ENCODE measurements at places on chromosomes 3 and 15.
A peak's percentile ranks its signal among the peaks of the same experiment; 100 is the strongest.

DNA sequence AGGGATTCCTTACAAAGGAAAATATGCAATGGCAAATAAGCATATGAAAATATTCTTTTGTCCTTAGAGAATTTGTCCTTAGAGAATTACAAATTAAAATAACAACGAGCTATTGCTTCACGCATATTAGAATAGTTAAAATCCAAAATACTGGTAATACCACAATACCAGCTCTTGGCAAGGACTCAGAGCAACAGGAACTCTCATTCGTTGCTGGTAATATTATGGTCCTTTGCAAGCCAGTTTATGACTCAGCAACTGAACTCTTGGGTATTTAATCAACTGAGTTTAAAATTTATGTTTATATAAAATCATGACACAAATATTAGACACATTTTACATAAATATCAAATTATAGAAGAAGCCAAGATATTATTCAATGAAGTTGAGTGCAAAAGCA, 1730.4 kb downstream of the SI start:
- DNase-seq: no peak

DNA sequence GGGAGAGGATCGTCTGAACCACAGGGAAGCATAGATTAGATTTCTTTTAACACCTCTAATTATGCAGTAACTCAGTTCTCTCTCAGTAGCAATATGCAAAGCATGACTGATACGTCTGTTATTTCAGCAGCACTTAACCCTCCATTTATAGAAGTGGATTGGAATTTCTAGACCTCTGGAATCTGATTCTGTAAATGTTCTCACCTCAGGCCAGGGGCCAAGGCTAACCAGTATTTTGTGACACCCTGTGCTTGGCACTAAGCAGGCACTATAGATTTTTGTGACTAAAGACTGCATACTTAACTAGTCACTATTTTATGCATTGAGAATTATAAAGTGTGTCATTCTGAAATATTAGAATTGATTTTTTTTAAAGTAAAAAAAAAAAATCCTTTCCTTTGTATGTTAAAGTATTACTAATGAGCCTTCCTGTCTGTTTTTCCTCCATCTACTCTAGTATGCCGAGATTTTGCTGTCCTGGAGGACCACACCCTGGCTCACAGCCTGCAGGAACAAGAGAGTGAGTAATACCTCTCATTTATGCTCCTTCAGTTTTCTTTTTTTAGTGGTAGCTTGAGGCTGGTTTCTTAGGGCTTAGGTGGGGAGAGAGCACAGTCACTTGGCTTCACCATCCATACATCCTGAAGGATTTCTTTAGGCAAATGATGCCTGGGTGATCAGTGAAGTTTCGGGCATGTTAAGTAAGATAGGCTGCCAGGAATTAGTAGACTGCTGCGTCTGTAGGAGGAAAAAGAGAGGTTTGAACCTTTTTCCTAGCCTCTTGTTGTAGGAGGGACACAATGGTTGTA, 26.5 kb upstream of the UTS2B start:
- no peak for DNase-seq

GRCh38 chr3:195061756-195062655, 209.0 kb downstream of the XXYLT1 start:
- no peak for DNase-seq

- no peak for DNase-seq
Measured at GRCh38 chr3:5068531-5069050, 53.5 kb upstream of the ARL8B start.

DNA sequence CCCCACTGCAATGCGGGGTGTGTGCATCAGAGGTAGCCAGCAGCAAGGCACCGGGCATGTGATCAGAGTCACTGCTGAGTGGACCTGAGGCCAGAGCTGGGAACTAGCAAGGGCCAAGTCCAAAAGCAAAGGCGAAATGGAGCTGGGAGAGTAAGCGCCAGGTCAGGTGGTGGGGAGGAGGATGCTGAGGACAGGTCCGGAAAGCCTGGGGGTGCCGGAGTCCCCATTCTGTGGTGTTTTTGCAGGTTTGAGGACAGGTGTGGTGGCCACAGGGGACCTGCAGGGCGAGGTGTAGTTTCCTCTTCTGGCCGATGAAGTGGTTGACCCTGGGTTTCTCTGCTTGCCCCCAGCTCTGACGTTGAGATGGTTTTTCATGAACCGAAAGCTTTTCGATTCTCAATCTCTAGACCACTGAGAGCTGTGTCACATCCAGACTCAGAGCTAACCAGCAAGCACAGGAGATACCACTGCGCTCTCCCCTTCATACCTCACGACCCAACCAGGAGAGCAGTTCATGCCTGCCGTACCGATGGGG, 35.0 kb upstream of the HES1 start:
- no peak for DNase-seq

DNA sequence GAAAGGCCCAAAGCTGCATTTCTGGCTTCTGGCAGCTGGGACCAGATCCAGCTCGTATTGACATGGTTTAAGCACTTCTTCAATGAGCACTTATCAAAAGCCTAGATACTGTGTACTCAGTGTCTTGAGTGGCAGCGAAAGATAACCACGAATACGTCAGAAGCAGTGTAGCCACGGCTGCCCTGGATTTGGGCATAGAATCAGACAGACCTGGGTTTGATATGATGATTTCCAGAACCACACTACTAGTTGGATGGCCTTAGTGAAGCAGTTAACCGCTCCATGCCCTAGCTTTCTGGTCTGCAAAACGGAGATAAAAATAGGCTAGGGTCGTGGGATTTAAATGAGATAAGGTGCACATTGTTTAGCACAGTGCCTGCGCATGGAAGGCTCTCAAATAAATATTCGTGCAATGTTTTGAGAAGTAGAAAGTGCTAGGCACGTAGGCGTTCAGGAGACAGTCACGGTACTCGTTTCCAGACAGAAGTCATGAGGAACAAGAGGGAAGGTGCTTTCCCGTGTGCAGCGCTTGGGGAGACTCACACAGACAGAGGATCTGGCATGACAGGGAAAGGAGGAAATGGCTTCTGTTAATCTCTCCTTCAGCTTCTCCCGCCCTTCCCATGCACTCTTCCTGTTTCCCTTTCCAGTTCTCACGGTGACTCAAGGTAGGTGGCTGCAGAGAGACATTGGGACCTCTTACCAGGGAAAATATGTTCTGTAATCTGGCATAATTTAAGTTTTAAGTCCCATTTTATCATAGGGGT, 70.3 kb downstream of the CCNL1 start:
- peak; percentile 40 for DNase-seq

GRCh38 chr3:67981077-67981476, 326.7 kb upstream of the SUCLG2 start:
- no peak for DNase-seq

- no peak for DNase-seq
Measured at GRCh38 chr3:189419683-189420082, 211.5 kb upstream of the TP63 start.

DNA sequence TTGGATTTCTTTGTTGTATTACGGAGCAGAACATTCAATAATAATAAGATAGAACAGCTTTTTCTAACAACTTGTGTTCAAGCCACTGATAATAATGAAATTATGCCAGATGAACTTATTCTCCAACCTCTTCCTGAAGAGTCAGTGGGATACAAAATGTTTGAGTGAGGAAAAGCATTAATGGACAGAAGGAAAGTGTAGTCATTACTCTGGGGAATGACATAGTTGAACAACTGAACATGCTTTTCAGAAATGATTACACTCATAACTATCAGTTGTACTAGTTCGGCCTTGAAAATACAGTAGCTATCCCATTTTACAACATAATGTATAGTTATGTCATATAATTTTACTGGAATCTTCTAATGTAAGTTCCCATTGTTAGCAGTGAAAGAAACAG, 55.9 kb downstream of the ALCAM start:
- DNase-seq: no peak

All from CD4-positive, alpha-beta T cell treated with Interleukin-10 for 1 hour (primary cell).